NCI-H774 (cell line): ENCODE measurements at places on chromosomes 7 and 10.

DNA sequence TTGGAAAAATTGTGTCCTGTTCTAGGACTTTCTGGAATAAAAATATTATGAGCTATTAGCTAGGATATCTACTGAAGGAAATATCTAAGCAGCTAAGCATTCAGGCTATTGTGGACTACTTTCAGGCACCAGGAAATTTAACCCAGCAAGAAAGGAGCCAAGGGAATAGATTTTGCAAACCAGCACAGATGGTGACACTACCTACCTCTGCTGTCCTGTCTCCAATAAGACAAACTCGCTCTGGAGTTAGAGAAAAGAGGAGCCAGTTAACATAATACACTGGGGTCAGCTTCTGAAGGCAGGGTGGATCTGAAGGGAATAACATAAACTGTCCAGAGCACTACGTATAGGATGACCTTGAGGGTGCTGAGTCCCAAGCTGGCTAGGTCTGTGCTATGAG lies 223.7 kb upstream of the PRSS58 start:
- DNase-seq, result no peak

GRCh38 chr7:45430397-45430796 lies 143.8 kb upstream of the ADCY1 start:
- DNase-seq, result no peak

DNA sequence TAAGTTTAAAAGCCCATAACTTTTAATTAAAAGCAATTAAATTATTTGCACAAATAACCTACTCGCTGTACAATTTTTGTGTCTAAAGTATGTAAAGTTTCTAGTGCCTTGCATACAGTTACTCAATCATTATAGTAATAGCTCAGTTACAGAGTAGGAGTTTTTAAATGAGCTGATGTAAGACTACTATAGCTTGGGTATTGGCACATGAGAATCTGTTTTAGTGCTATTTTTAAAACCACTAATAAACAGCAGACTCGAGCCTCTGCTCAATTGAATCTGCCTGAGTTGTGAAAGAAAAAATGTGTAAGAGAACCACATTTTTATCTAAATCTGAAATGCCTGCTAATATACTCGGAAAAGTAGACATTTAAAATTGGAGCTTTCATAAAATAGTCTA lies 31.1 kb downstream of the CTNNA3 start:
- DNase-seq, result no peak

GRCh38 chr10:4503076-4503475 lies 322.9 kb upstream of the AKR1E2 start:
- DNase-seq, result no peak

DNA sequence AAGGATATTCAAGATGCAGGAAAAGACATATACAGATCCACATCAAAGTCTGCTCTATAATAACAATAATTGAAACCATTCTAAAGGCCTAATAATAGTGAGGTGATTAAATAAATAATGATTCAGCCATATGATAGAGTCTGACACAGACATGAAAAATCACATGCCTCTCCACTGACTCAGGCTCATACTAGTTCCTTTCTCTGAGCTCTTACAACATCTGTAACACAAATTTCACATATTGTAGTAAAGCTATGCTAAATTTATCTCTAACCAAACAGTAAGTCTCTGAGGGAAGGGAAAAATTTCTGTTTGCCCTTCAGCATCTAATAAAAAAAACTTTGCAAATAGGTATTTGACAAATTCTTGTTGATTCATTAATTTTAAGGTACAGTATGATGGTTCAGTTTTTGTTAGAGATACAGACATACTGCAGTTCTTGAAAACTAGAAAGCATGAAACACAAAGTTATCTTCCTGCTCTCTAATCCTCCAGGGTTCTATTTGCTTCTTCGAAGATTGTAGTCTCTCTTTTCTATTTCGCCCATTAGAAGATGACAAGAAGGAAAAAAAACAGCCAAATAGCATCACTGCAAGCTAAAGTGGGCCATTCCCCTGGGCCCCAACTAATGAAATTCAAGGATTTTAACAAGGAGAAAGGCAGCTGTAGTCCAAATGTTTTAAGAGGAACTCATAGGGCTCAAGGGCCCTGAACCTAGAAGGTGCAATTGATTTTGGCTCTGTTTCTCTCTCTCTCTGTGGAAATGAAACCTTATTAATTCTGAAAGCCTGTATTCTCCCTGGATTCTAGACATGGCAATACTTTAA lies 53.9 kb downstream of the CUBN start:
- no peak for DNase-seq

DNA sequence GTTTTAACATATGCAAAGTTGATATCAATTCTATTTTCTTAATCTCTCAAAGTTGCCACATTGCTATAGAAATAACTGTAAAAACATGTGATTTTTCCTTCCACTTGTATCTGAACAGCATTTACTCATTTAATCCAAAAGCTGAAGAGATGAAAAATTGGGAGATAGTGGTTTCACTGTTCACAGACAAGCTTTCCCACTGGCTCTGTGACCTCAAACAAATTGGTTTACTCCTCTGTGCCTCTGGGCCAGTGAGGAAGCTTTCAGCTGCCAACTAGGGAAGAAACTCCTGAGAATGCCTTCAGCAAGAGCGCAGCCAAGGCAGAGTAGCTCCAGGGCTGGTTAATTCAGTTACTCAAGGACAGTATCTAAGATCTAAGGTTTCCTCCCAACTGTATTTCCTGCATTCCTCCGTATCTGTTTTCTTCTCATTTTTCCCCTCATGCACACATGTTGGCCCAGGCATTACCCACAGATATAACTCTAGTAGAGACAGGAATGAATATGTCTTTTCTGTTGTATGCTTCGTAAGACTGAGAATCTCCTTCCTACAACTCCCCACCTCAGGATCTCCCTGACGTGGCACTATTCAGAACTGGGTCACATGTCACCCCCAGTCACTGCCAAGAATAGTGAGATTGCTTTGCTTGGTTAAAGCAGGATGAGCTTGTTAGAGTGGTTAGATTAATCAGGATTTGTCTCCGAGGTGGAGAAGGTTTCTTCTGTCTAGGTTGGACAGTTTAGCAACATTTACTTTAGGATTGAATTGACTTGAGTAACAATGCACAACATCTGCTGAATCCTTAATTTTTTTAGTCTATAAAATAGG lies 315.7 kb downstream of the NRG3 start:
- DNase-seq, result no peak

DNA sequence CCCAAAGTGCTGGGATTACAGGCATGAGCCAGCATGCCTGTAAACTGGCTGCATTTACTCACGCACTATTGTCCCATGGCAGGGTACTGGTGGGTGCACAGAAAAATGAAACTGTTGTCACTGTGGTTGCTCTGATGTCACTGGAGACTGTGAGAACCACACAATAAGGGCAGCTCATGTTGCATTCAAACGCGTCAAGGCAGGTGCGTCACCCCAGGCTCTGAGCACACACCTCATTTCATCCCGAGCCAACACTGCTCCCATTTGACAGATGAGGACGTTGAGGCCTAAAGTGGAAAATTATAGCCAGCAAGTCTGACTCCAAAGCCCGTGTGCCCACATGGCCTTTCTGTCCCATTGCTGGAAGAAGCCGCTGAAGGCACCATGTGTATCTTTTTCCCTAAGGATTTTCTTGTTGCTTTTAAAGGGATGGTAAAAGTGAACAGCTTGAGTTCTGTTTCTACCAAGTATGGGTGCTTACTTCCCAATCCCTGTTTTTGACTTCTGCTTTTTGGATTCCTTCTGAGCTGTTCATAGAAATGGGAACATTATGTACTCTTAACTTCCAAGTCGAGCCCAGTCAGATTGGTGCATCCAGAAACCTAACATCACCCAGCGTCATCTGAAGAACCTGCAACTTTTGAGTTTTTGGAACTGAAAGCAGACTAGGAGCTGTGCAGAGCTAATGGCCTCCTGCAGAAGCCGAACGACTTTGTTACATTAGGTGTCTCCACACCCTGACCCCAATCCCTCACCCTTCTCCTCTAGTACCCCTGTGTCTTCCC lies 60.1 kb upstream of the CARD11 start:
- DNase-seq, result no peak

GRCh38 chr10:103083266-103083976 lies 109.7 kb downstream of the NT5C2 start:
- DNase-seq, result no peak

DNA sequence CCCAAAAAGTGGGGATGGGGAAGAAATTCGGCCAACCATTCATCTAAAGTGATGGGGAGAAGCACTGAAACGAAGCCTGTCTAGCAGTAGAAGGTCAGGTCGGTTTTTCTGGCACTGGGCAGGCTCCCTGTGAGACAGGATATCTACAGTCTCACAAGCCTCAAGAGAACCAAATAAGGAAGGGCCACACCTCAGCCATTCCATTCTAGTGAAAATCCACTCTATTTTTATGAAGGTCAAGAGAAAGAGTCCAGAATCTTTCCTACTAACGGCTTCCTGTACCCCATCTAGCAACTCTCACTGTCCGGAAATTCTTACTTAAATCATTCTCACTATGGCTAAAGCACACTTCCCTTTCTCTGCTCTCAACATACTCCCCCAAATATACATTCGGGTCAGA lies 267.1 kb downstream of the PRPF18 start:
- DNase-seq, result no peak

- no peak for DNase-seq
Measured at GRCh38 chr7:139874302-139874629, 45.2 kb downstream of the TBXAS1 start.

GRCh38 chr10:5904227-5904626 lies 14.2 kb downstream of the FBH1 start:
- DNase-seq, result no peak

- no peak for DNase-seq
Measured at GRCh38 chr7:69193061-69193460, 405.2 kb upstream of the AUTS2 start.
